Suprapubic skin (tissue), 4 donors: ENCODE measurements at places on chromosomes 12 and 14.

- no peak for DNase-seq
Observed at GRCh38 chr12:24977060-24977459, 28.2 kb upstream of the BCAT1 start.

DNA sequence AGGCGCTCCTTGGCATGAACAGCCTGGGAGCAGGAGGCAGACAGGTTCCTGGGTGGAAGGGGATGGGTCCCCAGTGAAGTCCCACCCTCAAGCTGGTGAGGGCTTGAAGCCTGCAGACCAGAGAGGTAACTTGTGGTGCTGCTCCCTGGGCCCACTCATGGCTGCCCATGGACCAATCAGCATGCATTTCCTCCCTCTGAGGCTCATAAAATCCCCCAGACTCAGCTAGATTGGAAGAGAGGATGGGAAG lies 50.2 kb downstream of the A2M start:
- no peak for DNase-seq

- DNase-seq: no peak
Observed at GRCh38 chr12:119694111-119694510, 26.2 kb downstream of the PRKAB1 start.

- DNase-seq: no peak
Observed at GRCh38 chr14:91280129-91280528, 35.6 kb upstream of the GPR68 start.

GRCh38 chr14:101947577-101947903 lies 16.8 kb upstream of the DYNC1H1 start:
- no peak for DNase-seq

GRCh38 chr14:94062344-94062940 lies 18.6 kb downstream of the DDX24 start:
- DNase-seq: no peak

DNA sequence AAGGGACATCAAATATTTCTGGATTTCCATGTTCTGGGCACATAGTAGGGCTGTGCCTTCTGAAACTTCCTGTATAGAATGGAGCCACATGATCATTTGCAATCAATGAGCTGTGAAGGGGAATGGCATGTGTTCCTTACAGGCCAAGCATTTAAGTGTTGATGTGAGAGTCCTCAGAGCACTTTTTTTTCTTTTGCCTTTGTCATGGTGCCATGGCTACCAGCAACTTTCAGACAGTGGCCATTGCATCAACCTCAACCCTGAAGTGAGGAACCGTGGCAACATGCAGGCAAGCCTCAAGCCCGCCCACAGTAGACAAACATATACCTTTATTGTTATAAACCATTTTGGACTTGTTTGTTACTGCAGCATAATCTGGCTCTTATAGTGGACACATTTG lies 948.1 kb downstream of the NRXN3 start:
- DNase-seq: no peak

DNA sequence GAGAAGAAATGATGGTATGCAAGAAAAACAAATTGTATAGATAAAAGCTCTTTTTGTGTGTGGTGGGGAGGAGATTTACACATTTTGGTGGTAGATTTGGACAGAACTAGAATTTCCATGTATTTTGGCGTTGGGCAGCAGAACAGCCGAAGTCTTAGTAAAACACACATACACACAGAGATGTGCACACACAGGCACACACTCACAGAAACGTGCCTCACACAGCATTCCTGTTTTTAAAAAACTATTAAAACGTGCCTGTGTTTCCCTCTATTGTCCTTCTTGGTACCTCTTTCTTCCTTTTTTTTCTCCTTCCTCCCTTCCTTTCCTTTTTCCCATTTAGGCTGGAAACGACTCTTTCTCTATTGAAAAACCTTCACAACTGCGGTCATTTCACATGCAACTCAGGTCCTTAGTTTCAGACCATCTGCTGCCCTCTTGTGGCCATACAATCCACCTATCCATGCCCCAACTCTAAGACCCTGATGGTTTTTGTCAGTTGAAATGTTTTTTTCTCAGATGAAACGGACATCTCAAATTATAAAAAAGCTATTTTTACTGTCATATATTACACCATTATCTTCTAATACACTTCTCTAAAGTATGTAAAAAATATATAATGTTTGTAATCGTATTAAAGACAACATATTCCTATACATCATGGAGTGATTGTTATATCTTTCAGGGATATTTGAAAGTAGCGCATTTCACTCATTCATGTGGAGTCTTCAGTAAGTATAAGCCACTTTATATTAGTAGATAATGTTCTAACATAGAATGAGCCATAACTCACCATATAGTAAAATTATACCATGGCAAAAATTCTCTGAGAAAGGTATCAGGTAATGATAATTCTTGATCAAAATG lies 386.7 kb upstream of the NOVA1 start:
- no peak for DNase-seq

GRCh38 chr14:34098985-34099349 lies 148.1 kb upstream of the EGLN3 start:
- no peak for DNase-seq

GRCh38 chr14:68271913-68272391 lies 452.4 kb downstream of the RAD51B start:
- no peak for DNase-seq

DNA sequence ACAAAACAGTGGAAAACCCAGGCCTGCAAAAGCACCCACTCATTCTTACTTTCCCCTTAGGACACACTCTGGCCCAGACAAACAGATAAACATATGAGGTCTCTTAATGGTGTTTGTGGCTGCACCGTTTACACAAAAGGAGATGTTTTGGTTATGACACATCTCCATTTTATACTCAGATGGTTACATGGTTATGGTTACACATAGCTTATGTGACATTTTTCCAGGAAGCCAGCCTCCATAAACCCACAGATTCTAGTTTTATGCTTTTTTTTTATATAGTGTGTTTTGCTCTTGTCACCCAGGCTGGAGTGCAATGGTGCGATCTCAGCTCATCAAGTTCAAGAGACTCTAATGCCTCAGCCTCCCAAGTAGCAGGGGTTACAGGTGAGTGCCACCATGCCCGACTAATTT lies 3.5 kb upstream of the KLRD1 start:
- DNase-seq: no peak

DNA sequence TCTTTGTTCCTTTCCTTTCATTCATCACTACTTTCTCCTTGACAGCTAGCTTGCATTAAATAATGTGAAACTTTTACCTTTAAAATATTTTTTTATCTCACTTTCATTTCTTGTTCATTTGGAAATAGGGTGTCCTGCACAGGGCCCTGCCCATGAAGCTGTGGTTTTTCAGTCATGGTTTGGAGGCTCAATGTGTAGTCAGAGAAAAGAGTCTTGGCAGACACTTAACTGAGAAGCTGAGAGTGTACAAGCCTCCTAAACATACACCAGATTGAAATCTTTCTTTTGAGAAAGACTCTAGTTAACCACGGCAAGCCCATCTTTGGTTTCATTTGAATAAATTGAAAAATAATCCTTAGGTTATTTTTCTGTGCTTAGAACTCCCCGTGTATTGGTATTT lies 74.2 kb downstream of the KICS2 start:
- DNase-seq: no peak

DNA sequence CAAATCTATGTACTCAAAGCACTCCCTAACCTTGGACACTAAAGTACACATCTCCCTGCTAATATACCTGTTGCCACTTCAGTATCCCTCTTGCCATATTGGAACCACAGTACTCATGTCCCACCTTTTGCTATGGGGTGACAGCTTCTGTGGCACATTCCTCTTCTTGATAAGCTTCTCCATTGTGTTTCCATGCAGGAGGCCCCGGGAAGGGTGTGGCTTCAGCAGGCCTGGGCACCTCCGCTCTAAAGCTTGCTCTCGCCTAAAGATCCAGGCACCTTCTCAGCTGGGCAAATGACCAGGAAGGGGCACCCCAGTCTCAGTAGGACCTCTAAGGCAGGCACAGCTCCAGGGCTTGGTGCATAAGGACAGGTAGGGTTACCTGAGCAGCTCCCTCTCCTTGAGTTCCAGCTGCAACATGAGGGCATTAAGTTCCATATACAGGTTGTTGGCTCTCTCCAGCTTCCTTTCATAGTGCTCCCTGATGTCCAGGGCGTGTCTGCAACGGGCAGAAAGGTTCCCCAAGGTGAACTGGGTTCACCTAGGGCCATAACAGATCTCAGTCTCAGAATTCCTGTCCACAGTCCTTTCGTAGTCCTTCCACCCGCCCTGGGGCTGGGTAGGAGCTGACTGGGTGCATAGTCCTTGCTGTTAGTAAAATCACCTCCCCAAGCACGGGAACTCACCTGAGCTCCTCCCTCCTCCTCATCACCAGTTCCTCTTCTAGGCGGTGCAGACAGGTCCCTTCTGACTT lies 15.9 kb downstream of the MAP3K12 start:
- no peak for DNase-seq

- DNase-seq: no peak
Observed at GRCh38 chr14:32950584-32950983, 11.9 kb downstream of the NPAS3 start.

DNA sequence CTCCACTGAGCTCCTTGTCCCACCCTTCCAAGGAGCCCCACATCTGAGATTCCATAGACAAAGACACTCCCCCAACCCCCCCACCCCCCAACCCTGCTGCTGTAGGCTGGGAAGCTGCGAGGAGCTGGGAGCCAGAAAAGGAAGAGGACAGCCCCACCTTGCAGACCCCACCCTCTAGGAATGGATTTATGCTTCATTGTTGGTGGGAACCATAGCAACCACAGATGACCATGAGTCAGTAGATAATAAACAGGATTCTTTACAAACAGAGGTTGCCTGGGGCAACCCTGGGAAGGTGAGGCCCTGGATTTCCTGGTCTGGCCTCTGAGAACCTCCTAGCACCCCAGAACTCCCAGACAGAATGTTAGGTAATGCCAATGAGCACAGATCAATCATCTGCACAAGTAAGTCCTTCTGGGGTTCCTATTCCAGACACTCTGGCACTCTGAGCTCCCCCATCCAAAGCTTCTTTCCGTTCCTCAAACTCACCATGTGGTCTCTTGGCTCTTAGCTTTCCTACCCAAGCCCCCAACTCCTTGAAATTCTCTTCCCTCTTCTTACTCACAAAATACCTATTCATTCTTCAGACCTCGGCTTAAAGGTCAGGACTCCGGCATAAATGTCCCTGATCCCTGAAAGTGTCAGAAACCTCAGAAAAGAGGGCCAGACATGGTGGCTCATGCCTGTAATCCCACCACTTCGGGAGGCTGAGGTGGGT lies 15.2 kb upstream of the PLEKHG6 start:
- DNase-seq: no peak

GRCh38 chr14:61700104-61700886 lies 5.0 kb downstream of the HIF1A start:
- DNase-seq: no peak

- no peak for DNase-seq
Observed at GRCh38 chr12:65756267-65756666, 68.0 kb upstream of the HMGA2 start.

- no peak for DNase-seq
Observed at GRCh38 chr12:115306380-115306779, 622.4 kb upstream of the TBX3 start.

- DNase-seq: no peak
Observed at GRCh38 chr14:22974530-22975313, 7.6 kb downstream of the AJUBA start.

DNA sequence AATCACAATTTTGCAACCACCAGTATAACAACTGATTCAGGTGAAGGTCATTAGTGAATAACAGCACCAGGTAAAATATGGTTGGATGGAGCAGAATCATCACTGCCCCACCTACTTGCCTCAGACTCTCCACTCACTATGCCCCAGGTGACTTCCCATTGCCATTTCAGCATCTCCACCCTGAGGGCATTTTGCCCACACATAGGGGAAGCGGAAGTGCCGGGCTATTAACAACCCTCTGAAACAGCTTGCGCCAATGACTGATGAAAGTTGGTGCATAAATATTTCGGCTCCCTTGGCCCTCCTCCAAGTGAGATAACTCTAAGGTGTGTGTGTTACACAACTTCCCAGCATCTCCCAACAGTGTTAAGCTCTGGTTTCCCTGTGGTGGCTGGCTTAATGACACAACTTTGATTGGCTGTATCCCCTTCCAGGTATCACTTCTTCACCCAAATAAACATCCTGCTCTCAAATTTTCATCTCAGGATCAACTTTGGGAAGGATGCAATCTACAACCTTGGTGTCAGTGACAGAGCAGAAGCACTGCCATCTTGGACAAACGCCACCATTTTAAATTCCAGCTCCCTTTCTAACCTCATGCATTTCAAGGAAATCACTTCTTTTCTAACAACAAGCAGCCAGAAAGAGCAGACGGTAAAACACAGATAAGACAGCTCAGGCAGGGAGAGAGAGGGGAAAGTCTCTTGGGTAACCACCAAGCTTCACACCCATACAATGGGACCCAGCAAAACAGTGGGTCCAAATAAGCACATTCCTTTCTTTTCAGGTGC lies 73.6 kb upstream of the PPP2R5C start:
- DNase-seq: no peak

DNA sequence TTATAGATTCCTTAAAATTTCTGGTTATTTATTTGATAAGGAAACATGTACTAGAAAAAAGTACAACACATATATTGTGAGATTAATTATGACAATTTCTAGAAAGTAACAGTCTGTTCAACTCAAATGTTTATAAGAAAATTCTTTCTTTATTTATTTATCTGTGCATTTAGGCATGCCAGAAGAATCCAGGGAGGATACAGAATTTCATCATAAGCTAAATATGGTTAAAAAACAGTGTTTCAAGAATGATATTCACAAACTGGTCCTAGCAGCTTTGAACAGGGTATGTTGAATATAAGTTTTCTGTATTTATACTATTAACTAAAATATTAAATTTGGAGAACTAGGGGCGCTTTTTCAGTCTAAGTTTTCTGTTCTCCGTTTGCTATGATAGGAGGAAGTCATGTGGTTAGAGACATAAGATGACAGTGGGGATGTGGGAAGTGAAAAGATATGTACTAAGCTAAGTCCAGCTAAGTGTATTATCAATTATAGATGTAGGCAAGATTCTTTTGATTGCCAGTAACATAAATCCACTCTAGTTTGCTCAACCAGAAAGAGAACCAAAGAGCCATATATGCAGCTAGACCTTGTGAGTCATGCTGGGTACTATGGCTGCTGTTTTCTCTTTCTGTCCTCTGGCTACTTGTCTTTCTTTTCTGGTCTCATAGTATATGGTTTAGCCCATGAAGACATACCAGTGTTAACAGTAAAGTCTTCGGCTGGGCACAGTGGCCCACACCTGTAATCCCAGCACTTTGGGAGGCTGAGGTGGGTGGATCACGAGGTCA lies 39.0 kb downstream of the LRRK2 start:
- DNase-seq: no peak

DNA sequence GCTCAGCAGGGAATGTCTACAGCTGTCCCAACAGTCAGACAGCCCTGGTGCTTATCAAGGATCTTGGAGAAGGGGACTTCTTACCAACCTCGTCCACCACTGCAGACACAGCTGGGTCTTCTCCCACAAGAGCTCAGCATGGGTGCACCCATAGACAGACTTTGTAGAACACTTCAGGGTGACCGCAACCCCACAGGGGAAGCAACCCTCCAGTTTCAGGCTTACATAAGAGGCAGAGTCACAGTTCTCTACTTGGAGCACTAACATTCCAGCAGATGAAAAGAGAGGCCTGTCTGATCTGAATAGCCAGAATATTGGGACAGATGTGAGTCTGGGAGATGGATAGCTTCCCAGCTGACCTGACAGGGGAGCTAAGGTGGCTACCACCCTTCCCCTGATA lies 3.5 kb upstream of the CLEC1A start:
- DNase-seq: no peak

- no peak for DNase-seq
Observed at GRCh38 chr12:121448771-121449315, 48.9 kb downstream of the RNF34 start.

- DNase-seq: no peak
Observed at GRCh38 chr12:93886533-93887511, 209.6 kb downstream of the CRADD start.
